ENCODE measurements at places on chromosomes 6 and 20.

- no peak for DNase-seq
These were observed 180.9 kb downstream of the KIF16B start for GRCh38 chr20:16392346-16392745.

DNA sequence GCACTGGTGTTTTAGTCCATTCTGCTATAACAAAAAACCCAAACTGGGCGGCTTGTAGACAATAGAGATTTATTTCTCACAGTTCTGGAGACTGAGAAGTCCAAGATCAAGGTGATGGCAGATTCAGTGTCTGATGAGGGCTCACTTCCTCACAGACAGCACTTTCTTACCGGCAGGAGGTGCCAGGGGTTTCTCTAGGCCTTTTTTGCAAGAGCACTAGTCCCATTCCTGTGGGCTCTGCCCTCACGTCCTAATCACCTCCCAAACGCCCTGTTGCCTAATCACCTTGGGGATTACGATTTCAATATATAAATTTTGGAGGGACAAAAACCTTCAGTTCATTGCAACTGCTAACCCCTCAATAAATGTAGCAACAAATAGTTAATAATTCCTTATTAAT lies 140.0 kb upstream of the SGK1 start:
- no peak for DNase-seq

- DNase-seq: no peak
These were observed 8.0 kb downstream of the PGM3 start for GRCh38 chr6:83185096-83185495.

DNA sequence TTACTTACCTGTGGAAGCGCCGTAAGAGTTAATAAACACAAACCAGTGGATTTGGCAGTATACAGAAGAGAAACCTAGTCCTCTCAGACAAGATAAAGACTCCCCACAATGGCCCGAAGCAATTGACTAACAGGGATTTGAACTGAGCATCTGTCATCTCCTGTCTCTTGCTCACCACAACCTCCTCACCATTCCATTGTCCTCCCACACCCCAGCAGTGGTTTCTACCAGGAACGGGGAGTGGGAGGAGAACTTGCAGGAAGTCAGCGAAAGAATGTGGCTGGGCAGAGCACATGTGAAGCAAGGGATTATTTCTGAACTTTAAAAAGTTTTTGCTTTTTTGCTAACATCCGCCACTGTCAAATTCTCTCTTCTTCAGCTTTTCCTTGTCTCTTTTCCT lies 24.6 kb upstream of the TAAR1 start:
- no peak for DNase-seq

GRCh38 chr20:59027741-59028320 lies 4.3 kb downstream of the ATP5F1E start:
- no peak for DNase-seq

DNA sequence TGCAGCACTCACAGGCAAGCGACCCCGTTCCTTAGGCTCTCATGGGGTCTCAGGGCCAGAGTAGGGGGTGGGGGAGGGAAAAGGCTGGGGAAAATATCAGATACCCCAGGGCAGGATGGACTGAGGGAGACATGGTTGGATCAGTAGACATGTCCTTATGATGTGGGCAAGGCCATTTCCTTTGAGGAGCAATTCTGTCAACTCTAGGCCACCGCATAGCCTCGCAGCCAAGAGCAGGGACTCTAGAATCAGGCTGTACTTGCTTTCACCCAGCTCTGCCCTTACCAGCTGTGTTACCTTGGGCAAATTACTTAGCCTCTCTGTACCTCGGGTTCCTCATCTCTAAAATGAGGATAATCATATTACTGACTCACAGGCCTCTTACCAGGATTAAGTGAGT lies 2.2 kb upstream of the MAPK13 start:
- no peak for DNase-seq

GRCh38 chr6:20661721-20662120 lies 127.5 kb downstream of the CDKAL1 start:
- no peak for DNase-seq
